ENCODE measurements at places on chromosomes 5 and 9.
A peak's percentile ranks its signal among the peaks of the same experiment; 100 is the strongest.

DNA sequence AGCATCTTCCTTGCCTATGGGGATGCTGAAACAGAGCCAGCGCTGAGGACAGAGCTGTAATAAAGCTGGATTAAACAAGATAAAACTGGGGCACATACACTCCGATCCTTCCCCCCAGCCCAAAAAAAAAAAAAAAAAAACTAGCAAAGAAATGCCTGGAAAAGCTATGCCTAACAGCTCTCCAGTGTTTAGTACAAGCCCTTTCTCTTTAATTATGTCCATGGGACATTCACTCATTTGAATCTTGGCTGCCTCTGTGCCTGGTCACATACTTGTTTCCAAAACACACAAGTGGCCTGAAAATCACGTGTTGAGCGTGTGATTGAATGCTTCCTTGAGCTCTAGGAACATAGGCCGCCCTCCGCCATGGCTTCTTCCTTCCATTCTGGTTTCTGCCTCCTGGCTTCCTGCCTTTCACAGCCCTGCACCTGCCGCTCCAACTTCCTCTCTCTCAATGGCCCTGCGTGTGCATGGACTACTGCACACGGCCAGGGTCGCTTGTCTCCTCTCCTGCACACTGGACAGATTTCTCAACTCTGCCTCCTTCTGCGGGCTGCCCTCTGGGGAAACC lies 111.0 kb upstream of the RETREG1 start:
- no peak for DNase-seq

DNA sequence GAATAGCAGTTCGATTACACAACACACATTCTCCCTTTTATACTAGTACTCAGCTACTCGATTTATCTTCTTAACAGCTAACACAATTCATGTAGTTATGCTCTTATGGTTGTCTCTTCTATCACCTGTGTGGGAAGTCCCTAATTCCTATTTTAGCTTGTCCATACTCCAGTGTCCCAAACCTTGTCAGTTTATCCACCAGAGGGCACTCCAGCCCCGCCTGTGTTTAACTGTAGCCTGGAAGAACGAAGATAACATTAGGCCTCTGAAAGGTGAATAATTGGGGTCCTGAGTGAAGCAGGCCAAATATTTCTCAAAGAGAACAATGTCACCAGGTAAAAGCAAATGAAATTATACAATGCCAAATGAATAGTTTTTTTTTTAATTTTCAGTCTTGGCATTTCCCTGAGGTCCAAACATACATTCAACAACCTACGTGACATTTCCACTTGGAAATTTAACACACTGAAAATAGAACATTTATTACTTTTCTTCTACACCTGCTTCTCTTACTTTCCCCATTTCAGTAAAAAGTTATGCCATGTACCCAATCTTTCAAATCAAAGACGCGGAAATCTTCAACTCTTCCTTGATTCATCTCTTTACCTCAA lies 560.7 kb downstream of the HTR1A start:
- DNase-seq = no peak

- no peak for DNase-seq
Measured at GRCh38 chr5:38846379-38847011, 683 bp downstream of the OSMR start.

DNA sequence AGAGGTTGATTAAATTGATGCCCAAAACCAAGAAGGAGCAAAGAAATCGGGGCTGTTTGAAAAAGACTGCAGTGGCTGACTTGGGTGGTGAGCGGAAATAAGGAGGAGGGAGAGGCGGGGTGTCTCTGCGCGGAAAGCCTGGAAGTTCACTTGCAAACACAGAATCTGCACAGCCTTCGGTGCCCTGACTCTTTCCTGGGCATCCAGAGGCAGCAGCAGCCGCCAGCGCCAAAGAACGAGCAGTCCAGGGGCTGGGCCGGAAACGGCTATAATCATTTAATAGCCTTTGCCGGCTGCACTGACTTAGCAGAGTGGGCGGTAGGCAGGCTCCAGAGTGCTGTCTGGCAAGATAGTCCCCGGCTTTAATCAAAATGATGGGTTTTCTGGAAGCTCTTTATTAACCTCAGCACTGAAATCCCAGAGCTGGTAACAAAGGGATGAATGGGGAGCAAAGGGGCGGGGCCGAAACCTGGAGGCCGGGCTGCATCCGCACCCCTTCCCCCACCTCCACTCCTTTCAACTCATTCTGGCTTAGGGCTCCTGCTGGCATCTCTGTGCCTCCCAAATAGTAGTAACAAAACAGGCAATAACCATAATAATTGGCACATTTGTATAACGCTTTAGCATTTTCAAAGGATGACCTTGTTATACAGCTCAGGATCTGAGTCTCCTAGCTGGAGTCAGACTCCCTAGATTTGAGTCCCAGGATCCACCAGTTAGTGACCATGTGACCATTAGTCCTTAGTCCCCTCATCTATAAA lies 35.7 kb downstream of the PCDHAC2 start:
- no peak for DNase-seq

DNA sequence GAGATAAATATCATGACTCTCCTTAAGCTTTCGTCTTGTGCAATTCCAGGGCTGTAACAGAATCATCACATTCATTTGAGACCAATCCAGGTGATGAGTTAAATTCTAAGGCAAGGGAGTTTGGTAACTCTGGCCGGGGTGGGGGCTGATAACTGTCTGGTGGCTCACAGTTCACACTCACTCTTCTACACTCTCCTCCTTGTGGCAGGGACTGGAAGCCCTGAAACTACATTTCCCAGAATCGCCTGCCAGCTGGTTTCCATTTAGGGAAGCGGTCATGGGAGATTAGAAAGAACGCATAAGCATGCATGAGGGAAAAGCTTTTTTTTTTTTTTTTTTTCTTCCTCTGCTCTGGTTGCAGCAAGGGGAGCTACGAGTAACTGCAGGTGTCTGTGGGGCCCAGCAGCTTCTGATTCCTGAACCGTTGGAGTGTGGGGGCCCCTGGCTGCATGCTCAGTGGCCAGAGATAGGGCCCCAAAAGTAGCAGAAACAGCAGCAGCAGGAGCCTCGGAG lies 154.8 kb upstream of the TBC1D2 start:
- DNase-seq = peak; percentile 50

DNA sequence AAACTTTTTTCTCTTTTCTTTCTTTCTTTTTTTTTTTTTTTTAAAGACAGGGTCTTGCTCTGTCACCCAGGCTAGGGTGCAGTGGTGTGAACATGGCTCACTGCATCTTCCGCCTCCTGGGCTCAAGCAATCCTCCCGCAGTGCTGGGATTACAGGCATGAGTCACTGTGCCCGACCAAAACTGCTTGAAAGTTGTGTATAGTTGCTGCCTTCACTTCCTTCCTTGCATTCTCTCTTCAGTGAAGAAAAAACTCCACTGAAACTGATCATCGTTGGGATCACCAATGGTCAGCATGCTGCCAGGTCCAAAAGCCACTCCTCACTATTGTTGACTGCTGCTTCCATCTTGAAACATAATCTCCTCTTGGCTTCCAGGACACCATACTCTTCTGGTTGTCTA lies 66.6 kb upstream of the CTNNA1 start:
- DNase-seq = no peak

DNA sequence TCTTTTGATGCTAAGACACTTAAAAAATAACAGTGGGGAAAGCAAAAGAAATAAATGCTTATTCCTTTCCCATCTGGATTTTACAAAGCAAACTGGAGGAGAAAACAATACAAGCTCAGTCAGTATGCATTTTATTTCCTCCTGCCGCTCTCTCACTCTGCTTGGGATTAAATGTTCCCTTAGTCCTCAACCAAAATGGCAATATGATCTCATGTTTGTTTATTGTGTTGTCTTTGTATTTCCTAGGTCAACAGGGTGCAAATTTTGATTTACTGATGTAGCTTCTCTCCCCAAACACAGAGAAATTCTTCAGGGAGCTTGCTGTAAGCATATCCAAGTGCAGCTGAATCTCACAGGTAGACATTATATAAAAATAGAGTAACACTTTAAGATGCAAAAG lies 92.1 kb upstream of the ERBIN start:
- DNase-seq = no peak

- no peak for DNase-seq
Measured at GRCh38 chr9:112173489-112174221, 1.4 kb downstream of the SUSD1 start.

- DNase-seq = no peak
Measured at GRCh38 chr9:98770717-98771116, 25.6 kb downstream of the ANKS6 start.

GRCh38 chr5:135263022-135263668 lies 135.9 kb downstream of the MACROH2A1 start:
- no peak for DNase-seq

DNA sequence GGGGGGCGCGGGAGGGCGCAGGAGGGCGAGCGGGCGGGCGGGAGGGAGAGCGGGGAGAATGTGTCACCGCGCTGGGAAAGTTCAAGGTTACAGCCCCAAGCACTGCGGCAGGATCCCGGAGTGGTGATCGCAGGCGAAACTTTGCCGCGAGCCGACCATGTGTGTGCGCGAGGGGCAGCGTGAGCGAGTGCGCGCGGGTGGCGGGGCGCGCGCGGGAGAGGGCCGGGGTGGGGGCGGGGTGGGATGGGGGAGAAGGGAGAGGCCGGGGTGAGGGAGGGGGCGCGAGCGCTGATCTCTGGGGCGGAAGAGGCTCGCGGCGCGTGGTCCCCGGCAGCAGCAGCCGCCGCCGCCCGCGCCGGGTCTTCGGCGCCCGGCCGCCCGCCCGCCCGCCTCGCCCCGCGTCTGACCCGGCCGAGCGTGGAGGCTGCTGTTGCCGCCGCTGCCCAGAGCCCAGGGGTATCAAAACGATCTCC lies at the start of gene NFIB:
Gene NFIB (minus strand): TSS at position 191 of the 473 bp plus-strand sequence. CDS start 630 bp downstream, outside the sequence.
- no peak for DNase-seq

GRCh38 chr5:67921004-67921601 lies 294.5 kb upstream of the PIK3R1 start:
- no peak for DNase-seq

DNA sequence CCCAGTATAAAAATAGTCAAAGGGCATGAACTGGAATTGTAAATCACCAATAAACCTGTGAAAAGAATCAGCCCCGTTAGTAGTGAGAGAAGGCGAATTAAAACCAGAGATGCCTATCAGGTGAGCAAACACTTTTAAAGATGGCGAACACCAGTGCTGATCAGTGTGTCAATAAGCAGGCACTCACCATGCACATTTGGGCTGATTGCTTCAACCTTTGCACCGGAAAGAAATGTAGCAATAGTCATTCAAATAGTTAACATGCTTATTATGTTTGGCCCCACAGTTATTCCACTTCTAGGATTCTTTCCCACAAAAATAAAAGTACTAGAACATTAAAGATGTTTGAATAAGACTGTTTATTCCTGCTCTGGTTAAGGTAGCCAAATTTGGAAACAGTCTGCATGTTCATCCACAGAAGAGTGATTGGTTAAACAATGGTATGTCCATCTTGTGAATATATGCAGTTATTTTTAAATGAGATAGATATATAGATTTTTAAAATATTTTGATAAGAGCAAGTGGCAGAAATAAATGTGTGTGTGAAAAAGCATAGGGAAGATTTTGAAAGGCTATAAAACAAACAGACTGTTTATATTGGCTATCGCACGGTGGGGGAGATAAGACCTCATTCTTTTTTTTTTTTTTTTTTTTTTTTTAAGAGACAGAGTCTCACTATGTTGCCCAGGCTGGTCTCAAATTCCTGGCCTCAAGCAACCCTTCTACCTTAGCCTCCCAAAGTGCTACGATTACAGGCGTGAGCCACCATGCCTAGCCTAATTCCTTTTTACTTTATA lies 112.2 kb downstream of the PIP5K1B start:
- DNase-seq = no peak

- no peak for DNase-seq
Measured at GRCh38 chr9:114090798-114091197, 8.3 kb downstream of the KIF12 start.

GRCh38 chr9:133375724-133376654 lies at the start of the genes STKLD1 and SURF4:
Gene STKLD1 (plus strand): TSS chr9:133376366. CDS start chr9:133376474, 108 bp downstream.
Gene SURF4 (minus strand): TSS chr9:133376060. CDS start chr9:133375969, 91 bp downstream.
- DNase-seq = peak; percentile 94

- no peak for DNase-seq
Measured at GRCh38 chr5:81397176-81397575, 3.2 kb upstream of the ACOT12 start.

DNA sequence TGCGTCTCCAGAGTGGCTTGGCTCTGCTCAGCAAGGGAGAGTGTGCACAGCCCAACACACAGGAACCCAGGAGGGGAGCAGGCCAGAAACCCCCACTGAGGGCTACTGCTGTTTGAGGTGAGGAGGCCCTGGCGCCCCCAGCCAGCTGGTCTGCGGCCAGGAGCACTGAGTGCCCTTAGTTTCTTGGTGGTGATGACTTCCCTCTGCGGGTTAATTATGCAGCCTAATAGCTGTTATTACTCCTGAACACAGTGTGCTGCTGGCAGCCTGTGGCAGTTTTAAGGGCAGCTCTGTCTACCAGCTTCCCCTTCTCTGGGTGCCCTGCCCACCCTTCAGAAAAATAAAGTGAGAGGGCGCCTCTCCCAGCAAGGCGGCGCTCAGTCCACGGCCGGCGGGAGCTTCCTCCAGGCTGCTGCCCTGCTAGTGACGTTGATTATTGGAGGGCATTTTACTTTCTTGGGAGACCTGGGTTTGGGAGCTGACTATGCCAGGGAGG lies 19.2 kb downstream of the GADD45G start:
- no peak for DNase-seq

GRCh38 chr9:7909537-7909936 lies 110.0 kb upstream of the DMAC1 start:
- DNase-seq = no peak

GRCh38 chr5:76701298-76701697 lies 14.6 kb upstream of the F2R start:
- peak; percentile 72 for DNase-seq

DNA sequence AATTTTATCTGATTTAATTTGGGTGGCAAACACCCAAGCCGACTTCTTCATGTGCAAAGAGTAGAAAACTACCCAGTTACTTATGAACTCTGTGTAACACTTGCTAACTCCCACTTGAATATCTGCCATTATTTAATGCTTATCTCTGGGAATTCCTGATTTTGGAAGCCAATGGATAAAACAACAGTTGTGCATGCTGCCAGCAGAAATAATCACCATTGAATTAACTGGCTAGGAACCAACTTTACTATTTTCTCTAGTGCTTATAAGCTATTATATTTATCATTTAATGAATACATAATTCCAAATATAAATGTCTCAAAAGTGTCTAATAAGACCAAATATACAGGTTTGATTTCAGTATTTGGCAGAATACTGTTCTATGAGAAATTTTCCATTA lies 85.7 kb downstream of the IZUMO3 start:
- DNase-seq = no peak

- DNase-seq = no peak
Measured at GRCh38 chr5:79285833-79286232, 49.9 kb downstream of the JMY start.

DNA sequence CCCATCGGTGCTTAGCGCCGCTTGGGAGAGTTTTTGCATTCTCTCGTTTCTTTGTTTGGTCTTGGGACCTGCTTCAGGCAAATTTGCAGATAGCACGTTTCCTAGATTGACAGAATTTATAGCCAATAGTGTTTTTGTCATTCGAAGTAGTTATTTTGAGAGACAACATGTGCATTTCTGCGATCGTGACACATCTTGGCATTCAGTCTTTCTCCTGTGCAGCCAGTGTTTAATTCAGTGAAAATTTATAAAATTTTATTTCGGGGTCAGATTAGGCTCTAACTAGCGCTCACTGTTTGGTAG lies 830 bp downstream of the PRRC1 start:
- peak; percentile 20 for DNase-seq
